Activated naive CD4-positive, alpha-beta T cell treated with anti-CD3 and anti-CD28 coated beads, Interleukin-2, amount 10 ng/mL, durations not matched to agents 7 days and 5 days (primary cell): ENCODE measurements at places on chromosomes 5 and 9.

DNA sequence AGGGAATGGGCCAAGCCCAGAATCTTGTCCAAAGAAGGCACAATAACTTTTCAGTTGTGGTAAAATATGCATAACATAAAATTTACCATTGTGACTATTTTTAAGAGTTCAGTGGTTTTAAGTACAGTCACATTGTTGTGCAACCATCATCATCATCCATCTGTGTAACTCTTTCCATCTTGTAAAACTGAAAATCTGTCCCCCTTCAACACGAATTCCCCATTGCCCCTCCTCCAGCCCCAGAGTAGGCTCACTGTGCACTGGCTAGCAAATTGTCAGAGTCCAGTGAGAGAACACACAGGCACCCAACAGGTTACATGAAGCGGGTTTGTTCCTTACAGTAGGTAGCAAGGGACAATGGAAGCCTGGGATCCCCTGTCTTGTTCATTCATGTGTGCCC lies 13.7 kb downstream of the BARX1 start:
- no peak for DNase-seq

DNA sequence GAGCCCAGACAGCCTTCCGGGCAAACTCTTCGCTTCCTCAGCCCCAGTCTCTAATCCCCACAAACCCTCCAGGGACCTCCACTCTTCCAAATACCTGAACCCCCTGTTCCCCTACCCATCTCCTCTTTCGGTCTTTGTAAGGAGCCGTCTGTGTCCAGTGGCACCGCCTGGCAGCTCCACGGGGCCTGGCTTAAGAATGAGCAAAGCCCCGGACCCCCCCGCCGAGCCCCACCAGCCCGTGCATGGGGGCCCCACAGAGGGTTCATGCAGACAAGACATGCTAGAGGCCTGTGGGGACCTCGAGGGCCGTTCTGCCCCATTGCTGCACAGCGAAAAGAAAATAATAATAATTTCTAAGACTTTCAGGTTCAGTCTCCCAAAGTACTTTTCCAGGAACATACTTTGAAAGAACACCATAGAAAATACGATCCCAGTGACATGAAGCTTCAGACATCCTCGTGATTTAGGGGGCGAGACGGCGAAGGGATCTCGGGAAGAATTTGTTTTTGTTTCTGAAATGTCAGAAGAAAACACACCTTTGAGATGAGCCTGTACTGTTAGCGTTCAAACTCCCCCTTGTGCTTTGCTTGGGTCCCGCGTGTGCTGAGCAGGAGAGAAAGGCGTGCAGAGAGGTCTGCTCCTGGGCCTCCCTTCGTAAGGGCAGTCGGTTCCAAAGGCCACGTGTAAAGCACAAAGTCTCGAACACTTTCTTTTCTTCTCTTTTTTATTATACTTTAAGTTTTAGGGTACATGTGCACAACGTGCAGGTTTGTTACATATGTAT lies 49.2 kb downstream of the IRX2 start:
- no peak for DNase-seq

DNA sequence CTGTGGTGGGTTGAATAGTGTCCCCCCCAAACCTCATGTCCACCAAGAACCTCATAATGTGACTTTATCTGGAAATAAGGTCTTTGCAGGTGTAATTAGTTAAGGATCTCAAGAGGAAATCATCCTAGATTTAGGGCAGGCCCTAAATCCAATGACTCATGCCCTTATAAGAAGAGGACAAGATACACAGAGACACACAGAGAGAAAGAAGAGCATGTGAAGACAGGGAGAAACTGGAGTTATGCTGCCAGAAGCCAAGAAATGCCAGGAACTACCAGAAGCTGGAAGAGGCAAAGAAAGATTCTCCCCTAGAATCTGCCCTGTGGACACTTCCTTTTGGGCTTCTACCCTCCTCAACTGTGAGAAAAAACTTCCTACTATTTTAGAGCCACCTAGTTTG lies 8.8 kb downstream of the FAM13B start:
- DNase-seq: no peak

GRCh38 chr9:69198521-69199220 lies 24.6 kb downstream of the TJP2 start:
- DNase-seq: no peak

GRCh38 chr5:158511454-158511853 lies 588.3 kb downstream of the EBF1 start:
- no peak for DNase-seq

- DNase-seq: no peak
Measured at GRCh38 chr9:136992819-136993369, 672 bp downstream of the PAXX start.

DNA sequence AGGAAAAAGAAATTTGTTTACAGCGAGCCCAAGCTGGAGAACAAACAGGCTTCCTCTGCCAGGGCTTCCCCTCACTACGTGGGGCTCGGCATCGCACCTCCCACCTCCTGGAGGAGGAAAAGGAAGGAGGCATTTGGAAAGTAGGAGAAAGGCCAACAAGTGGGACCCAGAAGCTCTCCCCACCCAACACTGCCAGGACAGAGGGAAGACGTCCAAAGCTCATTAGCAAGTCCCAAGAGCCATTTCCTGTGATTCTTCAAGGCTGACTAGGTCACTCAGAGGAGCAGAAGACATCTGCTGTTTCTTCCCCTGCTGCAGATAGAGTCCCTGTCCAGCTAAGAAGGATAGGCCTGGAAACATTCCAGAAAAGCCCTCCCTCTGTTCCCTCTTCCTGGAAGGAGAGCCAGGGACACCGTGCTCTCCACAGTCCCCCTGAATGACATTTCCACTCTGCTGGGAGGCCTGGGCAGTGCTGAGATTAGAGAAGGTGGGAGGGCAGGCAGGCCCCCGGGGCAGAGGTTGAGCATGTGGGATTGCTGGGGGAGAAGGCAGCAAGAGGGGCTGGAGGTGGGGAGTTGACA lies 57.0 kb upstream of the NEURL1B start:
- DNase-seq: no peak

DNA sequence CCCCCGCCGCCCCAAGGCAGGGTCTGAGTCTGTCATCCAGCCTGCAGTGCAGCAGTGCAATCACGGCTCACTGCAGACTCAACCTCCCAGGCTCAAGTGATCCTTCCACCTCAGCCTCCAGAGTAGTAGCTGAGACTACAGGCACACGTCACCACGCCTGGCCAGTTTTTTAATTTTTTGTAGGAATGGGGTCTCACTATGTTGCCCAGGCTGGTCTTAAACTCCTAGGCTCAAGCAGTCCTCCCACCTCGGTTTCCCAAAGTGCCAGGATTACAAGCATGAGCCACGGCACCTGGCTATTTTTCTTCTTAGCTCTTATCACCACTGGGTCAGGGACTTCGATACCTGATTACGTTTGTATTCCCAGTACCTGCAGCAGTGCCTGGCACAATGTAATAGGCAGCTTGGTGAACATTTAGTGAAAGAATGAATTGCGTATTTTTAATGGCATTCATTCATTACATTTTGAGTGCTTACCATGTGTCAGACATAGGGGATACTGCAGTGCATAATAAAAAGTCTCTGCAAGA lies 10.3 kb downstream of the LARP1 start:
- DNase-seq: no peak

GRCh38 chr5:124530916-124531315 lies 215.5 kb downstream of the ZNF608 start:
- DNase-seq: no peak

DNA sequence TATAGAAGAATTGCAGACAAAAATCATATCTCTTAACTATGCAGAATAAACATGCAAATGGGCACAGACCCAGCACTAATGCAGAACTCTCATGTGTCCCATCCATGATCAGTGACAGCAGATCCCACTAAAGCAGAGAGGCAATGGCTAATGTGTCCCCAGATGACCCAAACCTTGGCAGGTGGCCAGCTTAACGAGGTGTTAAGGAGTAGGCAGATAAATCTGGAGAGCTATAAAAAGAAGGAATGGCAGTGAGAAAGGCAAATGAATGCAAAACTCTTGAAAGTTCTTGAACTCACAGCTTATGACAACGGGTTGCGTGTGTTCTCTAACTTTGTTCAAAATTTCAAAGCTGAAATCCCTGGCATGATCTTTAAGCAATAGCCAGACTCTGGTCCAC lies 265.4 kb downstream of the RASEF start:
- DNase-seq: no peak

- DNase-seq: no peak
Measured at GRCh38 chr5:180785794-180786221, 16.8 kb downstream of the MGAT1 start.

GRCh38 chr5:171263181-171263580 lies 45.9 kb upstream of the TLX3 start:
- no peak for DNase-seq

- DNase-seq: no peak
Measured at GRCh38 chr5:2871282-2871681, 119.8 kb upstream of the IRX2 start.

- no peak for DNase-seq
Measured at GRCh38 chr5:113087976-113088514, 111.4 kb downstream of the DCP2 start.

DNA sequence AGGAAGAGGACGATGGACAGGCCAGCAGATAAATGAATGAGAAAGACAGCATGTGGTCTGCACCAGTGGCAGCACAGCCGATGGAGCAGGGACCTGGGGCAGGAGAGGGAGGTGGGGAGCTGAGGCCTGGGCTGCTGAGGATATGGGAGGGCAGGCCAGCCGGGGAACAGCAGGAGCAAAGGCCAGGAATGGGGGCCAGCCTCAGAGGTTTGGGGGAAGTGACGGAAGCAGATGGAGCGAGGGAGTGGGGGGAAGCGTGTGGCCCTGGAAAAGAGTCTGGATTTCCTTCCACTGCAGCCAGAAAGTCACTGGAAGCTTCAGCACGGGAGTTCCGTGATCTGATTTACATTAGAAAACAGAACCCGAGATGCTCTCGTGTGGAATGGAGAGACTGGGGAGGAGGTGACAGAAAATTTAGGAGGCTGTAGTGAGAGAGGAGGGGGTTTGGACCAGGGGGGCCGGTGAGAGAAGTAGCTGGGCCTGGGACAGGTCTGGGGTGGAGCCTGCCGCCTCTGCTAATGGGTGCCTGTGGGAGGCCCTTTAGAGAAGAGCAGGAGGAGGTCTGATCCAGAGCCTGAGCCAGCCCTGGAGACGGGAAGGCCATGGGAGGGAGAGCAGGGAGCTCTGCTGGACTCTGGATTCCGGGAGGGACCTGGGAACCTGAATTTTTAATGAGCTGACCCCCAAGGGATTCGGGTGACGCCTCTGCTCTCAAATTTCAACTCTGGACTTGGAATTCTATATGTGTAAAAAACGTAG lies 65.4 kb downstream of the TSPAN17 start:
- DNase-seq: no peak
